ENCODE measurements at places on chromosomes 4 and X. TPM values are rescaled to one million over a fixed set of nuclear protein-coding genes. Genes with fewer than 3 reads are reported as not detected.

The HS6ST2 gene
- total RNA-seq = 1.3 TPM

The GPR119 gene
- not detected for total RNA-seq

The DMRTC1 gene
- not detected for total RNA-seq

The CCDC160 gene
- total RNA-seq = 0.17 TPM

The FAM114A1 gene
- total RNA-seq = 0.71 TPM

The CWH43 gene
- total RNA-seq = not detected

The PAGE4 gene
- total RNA-seq = not detected

The MFSD8 gene
- total RNA-seq = 21.2 TPM

The FGF13 gene
- total RNA-seq = not detected

The IL1RAPL1 gene
- total RNA-seq = not detected

All from T-helper 1 cell treated with Interleukin-12 subunit alpha and Interleukin-12 subunit beta and Interleukin-4 antibody, amounts not matched to agents 30 ng/mL and 1 ng/mL, for 36 hours (primary cell).